ENCODE measurements at places on chromosomes 11 and 22.

GRCh38 chr11:3855808-3856491, 486 bp downstream of the STIM1 start:
- no peak for DNase-seq

- no peak for DNase-seq
These were observed 555.3 kb downstream of the BUD13 start for GRCh38 chr11:116217441-116217840.

- no peak for DNase-seq
These were observed 92.1 kb upstream of the MTMR2 start for GRCh38 chr11:96015906-96016565.

DNA sequence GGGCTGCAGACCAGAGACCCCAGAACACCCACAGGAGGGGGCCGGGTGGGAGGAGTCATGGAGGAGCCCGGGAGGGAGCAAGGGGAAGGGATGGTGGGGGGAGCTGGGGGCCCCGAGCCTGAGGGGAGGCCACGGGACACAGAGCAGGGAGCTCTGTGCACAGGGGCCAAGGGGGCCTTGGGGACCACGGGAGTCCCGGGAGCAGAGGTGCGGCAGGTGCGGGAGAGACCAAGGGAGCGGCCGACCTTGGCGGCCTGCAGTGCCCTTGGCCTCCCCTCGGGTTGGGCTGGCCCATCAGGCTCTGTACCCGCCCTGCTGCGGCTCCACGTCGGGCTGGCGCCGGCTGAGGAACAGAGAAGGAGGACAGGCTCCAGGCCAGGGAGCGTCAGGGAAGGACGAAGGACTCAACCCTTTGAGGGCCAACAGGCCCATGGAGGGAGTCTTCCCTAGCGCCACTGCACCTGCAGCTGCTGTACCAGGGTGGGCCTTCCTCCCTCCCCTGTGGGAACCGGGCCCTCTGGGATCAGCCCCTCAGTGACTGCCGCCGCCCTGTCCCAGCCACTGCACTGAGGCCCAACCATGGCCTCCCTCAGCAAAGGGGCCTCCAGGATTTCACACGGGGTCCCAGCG, 17.8 kb upstream of the BRSK2 start:
- no peak for DNase-seq

GRCh38 chr22:50583294-50583861, 729 bp upstream of the CHKB start:
- DNase-seq, result no peak

DNA sequence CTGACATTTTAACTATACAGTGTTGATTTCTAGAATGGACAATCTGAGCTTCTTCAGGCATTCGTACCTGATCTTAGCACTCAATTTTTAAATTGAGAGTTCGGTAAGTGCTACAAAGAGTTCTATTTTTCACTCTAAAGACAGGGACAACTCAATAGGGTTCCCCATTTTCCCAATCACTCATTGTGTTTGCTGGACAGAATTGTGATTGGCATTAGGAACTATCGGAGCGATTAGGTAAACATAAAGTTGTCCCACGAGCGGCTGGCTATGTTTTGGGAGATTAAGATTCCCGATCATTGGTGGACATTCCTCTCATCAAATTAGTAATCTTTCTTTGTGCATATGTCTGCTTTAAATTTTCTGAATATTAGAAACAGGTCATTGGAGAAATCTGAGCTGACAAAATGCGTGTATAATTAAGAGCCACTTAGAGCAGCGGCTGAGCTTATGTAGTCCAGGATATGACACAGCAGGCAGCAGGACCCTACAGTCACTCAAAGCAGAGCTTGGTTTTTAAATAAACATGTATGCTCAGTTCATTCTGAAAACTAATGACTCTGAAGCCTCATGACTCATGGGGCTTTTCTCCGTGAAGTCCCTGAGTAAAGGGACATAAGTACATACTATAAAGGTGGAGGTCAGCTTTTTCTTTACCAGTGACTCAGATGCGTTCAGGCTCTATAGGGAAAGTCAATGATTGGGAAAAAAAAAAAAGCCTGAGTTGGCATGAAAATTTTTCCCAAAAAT, 109.4 kb downstream of the GRIA4 start:
- DNase-seq, result no peak

- DNase-seq, result no peak
These were observed 14.3 kb downstream of the PACSIN2 start for GRCh38 chr22:43000441-43001175.

GRCh38 chr11:124841840-124842239, 23.4 kb upstream of the ROBO3 start:
- DNase-seq, result no peak

DNA sequence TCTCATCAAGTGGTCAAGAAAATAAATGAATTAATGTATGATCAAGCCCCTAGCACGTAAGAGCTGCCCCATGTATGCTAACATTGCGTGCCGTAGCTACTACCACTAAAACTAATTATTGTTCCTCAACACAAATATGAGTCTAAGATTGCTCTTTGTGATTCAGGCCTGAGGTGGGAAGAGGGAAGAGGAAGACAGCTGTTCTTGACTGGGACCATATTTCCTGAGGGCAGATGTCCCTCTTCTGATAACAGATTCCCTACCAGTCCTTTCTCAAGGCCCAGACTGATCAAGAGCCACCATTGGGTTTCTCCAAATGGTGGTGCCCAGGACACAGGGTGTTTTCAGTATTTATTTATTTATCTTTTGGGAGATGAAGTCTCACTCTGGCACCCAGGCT, 87.2 kb upstream of the CADM1 start:
- DNase-seq, result no peak

GRCh38 chr11:4606231-4607015, 1.6 kb downstream of the TRIM68 start:
- DNase-seq, result no peak

DNA sequence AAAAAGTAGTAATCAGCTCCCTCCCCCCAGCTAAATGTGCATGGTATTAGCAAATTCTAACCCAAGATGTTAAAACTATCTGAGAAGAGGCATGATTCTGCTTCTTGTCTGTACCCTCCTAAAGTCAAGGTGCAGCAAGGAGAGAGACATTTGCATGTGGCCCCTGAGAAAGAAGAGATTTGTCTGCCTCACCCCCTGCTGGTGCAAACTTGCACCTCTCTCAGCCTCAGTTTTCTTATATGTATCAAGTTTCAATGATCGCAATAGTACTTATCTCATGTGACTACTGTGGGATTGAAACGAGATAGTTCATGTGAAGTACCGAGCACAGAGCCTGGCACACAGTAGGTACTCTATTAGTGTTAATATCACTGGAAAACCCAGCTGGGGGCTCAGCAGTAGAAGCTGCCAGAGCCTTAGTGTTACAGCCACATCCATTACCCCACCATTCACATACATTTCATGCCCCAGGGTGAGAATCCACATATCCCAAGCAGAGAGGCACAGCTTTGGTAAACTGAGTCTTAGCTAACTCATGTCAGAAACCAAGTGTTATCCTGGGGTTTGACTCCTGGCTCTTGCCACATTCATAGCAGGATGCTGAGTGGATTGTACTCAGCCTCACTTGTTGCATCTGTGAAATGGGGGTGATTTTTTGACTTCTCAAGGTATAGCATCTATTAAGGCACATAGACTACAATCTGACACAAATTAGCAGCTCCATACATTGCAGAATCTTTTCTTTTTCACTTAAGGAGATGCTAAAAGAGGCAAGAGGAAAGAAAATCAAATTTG, 24.9 kb downstream of the CD44 start:
- DNase-seq, result no peak

Measured in stimulated activated CD8-positive, alpha-beta memory T cell treated with anti-CD3 and anti-CD28 coated beads, Interleukin-15, amount 100 ng/mL, for 4 hours (primary cell).